ENCODE measurements at places on chromosomes 16 and 17.

DNA sequence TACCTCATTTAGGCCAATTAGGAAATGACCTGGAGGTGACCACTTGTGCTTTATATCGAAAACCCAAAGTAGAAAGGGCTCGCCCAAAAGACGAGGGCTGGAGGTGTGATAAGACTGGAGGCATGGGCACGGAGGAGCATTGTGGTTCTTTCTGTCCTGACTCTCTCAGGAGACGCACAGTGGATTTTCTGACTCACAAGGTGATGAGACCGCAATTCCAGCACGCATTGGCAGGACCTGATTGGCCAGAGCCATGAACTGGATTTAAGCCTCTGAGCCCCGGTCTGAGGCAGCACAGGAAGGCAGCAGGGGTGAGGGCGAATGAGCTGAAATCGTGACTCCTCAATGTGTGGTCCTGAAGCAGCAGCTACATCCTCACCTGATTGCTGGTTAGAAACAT, 559.1 kb upstream of the SALL1 start:
- no peak for DNase-seq

DNA sequence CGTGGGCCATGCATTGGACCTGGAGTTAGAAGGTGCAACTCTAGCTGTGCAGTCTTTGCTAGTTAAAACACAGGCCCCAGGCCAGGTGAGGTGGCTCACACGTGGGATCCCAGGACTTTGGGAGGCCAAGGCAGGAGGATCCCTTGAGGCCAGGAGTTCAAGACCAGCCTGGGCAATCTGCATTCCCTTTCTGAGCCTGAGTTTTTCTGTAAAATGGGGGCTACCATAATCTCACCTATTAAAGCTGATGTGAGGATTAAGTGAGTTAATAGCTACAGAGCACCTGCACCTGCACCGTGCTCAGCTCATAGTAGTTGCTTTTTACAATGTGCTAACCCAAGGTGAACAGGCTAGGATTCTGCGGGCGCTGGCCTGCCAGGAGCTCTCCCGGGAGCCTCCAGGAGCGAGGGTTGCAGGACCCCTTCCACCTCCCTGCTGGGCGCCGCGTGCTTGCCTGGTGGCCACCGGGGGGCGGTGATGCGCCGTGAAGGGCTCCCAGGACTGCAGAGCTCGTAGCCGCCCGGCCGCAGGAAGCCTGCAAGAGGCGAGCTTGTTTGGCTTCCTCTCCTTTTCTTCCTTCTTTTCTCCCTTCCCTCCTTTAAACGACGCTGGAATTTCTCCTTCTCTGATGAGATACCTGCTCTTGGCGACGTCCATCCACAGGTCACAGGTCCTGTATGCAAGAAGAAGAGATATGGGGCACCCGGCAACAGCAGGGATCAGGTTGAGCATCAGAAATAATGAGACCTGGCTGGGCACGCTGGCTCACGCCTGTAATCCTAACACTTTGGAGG, 51.3 kb downstream of the ZFP90 start:
- DNase-seq, result no peak

DNA sequence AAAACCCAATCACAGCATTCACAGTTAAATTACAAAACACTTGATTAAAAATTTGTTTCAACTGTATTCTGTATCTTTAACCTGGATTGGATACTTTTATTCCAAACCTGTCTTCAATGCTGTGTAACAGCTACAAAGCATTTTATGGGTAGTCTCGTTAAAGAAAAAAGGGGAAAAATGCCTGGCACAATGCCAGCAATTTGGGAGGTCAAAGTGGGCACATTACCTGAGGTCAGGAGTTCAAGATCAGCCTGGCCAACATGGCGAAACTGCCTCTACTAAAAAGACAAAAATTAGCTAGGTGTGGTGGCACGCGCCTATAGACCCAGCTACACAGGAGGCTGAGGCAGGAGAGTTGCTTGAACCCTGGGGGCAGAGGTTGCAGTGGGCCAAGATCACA, 4.0 kb downstream of the GNA13 start:
- DNase-seq, result no peak

DNA sequence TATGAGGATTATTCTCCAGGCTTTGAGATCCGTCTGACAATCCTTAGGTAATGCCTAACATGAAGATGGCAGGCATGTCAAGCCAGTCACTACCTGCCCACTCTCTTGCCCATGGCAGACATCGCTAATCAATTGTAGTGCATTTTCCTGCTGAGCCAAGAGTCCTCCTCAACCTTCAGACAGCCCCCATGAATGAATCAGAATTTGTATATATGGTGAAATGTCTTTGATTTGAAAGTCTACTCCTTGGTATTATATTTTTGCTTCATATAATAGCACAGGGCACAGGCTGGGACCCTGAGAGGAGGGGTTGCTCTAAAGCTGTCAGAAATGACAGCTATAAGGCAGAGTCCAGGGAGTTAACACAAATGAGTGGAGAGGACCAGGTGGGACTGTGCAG, 27.0 kb upstream of the COQ7 start:
- DNase-seq, result no peak

GRCh38 chr16:76421571-76421970, 144.4 kb downstream of the CNTNAP4 start:
- no peak for DNase-seq

DNA sequence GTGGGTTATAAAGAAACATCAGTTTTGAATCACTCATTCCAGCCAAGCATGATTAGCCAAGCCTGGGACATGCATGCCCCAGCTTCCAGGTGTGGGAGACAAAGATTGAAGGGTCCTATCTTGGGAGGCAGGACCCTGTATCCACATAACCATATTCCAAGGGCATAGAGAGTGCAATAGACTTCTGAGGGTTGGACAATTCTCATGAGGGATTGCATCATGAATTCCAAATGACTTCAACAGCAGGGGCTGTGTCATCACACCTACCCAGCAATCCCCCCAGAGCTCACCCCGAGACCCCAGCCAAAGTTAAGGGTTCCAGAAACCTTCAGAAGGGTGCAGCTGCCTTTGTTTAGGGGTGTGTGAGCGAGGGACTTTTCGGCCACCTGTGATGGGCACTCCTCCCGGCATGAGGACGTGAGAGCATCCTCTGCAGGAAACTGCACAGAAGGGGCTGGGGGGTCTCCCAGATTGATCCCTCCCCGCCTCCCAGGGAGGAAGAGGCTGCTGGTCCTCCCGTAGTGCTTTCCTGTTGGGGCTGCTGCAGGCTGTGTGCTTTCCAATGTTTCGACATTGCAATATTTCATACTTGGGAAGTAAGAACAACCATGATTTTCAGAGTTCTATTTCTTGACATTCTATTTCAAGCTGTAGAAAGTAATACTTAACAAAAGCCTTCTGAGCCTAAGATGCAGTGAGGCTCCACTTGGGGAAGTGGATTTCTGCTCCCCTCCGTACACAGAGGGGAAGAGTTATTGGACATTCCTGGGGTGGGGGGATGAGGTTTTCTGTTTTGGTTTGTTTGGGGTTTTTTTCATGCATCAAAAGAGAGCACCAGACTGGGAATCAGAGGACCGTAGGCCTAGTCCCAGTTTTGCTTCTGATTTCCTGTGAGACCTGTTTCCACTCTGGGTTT, 13.3 kb upstream of the PITPNM3 start:
- DNase-seq, result no peak

- peak; percentile 92 for DNase-seq
Observed at GRCh38 chr17:62778990-62779681, 29.0 kb downstream of the MARCHF10 start.
